Caco-2 (cell line): ENCODE measurements at places on chromosomes 16 and 17. TPM values are rescaled to one million over a fixed set of nuclear protein-coding genes. Genes with fewer than 3 reads are reported as not detected.

GRCh38 chr17:789160-789840 is 7.1 kb downstream of the MRM3 start:
- DNase-seq, result no peak

GRCh38 chr17:44878627-44879221 is 20.5 kb downstream of the EFTUD2 start:
- DNase-seq, result peak; percentile 52

Gene ABCC11
- 0.21 and 0.34 TPM in 2 replicates for total RNA-seq

GRCh38 chr17:64024781-64025731 is 4.6 kb upstream of the ICAM2 start:
- no peak for DNase-seq

DNA sequence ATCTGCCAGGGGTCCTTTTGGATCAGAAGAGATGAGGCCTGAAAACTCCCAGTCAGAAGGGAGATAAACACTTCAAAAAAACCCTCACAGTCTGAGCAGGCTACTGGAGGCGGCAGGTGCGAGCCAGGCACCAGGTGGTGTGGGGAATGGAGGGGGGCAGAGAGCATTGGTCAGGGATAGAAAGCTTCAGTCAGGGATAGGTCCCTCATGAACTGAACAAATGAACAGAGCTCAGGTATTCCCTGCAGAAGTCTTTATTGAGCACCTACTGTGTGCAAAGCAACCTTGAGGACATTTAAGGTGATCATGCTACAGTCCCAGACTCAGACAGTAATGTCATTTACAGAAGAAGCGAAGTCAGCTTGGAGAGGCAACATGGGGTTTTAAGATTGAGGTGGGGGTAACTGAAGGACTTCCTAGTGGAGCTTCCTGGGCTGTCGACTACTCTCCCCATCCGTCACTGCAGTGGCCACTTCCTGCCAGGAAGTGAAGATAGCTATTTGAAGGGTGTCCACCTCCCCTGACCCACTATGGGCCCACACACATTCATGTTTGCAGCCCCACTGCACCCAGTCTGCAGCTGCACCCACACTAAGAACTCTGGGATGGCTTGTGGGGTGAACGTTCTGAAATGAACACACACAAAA is 3.2 kb downstream of the KIFC3 start:
- DNase-seq, result no peak

- DNase-seq, result no peak
These were observed 13.8 kb upstream of the TMEM92 start for GRCh38 chr17:50260501-50260911.

- DNase-seq, result no peak
These were observed 22.0 kb upstream of the PHLPP2 start for GRCh38 chr16:71746442-71747046.

DNA sequence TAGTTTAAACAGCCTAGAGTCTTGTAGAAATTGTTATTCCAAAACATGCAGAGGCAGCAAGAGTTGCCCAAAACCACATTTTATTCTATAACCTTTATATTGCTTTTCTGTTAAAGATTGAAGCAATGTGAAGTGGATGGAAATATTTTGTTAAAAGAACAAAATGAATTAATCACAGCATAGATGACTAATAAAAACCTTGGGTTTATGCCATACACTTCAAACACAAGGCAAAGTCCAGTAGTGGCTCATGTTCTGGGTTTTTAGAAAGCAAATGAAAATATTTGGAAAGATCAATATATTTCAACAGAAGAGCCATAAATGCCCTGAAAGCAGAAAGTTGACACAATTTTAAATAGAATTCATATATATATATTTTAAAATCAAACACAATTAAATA is 36.7 kb upstream of the ULK2 start:
- no peak for DNase-seq

Gene C16orf92
- total RNA-seq, result not detected in 2 replicates

- DNase-seq, result no peak
These were observed 51.4 kb upstream of the CDR2 start for GRCh38 chr16:22425847-22426246.

DNA sequence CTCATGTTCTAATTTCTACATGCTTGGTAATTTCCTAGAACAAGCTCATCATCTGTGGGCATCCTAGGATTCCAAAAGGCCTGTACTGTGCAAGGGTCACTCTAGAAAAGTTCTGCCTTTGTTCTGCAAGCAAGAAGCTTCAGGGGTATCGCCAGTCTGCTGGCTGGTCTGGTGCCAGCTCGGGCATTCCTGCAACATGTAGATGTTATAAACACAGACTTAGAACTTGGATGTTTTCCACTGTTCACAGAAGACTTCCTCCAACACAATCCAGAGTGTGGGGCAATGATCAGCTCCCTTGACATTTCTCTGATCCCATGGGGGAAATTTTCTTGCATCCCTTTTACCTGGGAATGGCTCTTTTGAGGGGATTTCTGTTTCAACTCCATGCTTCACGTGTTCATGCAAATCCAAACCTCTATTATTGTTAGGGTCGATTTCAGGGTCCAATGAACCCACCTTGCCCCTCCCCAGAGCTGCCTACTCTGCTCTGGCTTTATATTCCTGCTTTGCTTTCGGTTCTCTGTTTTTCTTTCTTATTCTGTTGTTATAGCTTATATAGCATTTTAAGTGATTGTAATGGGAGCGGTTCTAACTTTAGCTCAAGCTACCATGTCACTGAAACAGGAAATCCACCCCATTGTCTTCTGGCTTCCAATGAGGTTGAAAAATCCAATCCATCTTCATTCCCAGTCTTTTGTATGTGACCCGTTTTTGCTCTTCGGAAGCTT is 25.3 kb downstream of the UBE2O start:
- no peak for DNase-seq

- no peak for DNase-seq
These were observed 159.4 kb downstream of the HS3ST3A1 start for GRCh38 chr17:13442361-13442760.

Gene TBC1D3H
- total RNA-seq, result not detected in 2 replicates

GRCh38 chr16:55280587-55280986 is 43.4 kb upstream of the IRX6 start:
- DNase-seq, result no peak

GRCh38 chr16:30356401-30357084 is 1.4 kb upstream of the CD2BP2 start:
- DNase-seq, result no peak

DNA sequence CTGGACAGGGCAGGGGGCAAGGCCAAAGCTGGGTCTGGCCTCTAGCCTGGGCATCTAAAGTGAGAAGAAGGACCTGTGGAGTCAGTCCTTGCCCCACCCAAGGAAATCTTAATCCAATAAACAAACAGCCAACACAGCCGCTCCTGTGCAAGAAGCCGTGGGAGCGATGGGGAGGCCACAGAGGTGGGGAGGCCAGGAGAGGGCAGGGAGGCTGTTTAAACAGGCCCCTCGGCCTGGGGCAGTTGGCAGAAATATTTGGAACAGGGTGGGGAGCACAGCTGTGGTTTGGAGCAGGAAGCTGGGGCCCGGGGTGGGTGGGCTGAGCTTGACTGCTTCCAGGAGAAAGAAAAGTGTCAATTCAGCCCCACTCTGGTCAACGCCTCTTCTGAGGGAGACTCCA is 5.3 kb downstream of the ZNF385C start:
- no peak for DNase-seq

GRCh38 chr16:56966093-56966475 is 4.3 kb downstream of the CETP start:
- DNase-seq, result no peak

DNA sequence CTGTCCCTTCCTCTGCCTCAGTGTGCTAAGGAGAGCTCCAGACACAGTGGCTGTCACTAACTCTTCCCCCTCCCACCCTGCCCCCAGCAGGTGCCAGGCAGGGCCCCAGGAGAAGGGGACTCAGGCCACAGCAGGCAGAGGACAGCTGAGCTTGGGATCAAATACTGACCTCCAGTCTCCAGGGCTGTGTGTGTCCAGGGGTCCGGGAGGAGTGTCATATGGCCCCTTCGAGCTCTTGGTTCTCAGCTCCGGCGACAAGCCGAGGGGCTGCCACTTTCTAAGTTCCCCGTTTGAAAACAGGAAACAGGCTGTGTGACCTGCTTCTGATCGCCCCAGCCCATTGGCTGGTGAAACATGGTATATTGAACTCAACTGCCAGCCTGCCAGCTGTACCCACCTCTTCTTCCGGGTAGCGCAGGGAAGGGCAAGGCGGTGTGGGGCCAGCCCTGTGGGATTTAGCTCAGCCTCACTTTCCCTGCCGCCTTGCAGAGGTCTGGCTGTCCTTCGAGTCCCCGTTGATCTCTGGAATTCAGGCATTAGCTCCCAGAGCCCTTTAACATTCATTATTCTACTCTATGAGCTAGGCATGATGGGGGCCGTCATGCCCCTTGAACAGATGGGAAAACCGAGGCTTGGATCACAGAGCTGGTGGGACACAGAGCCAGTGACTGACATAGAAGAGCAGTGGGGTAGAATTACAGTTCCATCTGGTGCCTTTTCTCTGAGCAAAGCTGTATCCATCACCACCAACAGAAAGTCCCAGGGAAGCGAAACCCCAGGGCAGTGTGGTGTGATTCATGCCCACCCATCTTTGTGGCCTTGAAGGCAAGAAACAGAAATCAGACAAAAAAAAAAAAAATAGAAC is at the start of gene SNX20:
Gene SNX20, minus strand, starts transcription at position 292 of the 865 bp plus-strand sequence. CDS start 3,786 bp downstream, outside the sequence.
- DNase-seq, result no peak

DNA sequence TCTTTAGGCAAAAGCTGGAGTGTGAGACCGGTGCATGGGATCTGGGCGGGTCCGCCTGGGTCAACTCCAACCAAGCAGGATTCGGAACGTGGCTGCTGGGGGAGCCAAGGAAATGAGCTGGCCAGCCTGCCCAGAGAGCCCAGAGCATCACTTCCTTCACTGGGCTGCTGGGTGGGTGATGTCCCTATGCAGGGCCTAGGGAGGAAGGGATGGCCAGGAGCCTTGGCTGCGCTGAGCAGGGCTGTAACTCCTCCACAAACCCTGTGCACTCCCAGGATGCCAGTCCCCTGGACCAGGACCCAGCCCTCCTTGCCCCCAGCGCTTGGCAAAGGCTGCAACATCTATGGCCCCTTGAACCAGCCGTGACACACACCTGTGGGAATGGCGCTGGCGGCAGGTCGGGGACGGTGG is 138.4 kb downstream of the RAB11FIP4 start:
- no peak for DNase-seq

GRCh38 chr17:80956321-80957190 is 35.1 kb upstream of the CHMP6 start:
- DNase-seq, result peak; percentile 30

Gene TBC1D3E
- not detected in 2 replicates for total RNA-seq

Gene GUCY2D
- total RNA-seq, result 0.74 and 1.7 TPM in 2 replicates

Gene TBC1D16
- total RNA-seq, result 48.1 and 55.4 TPM in 2 replicates

Gene NLRC3
- total RNA-seq, result not detected in 2 replicates

Gene MYH2
- total RNA-seq, result not detected in 2 replicates

- peak; percentile 66 for DNase-seq
These were observed at the start of gene LDHD for GRCh38 chr16:75116081-75116910. Gene LDHD (minus strand): TSS chr16:75116780. CDS start chr16:75116720, 60 bp downstream.

DNA sequence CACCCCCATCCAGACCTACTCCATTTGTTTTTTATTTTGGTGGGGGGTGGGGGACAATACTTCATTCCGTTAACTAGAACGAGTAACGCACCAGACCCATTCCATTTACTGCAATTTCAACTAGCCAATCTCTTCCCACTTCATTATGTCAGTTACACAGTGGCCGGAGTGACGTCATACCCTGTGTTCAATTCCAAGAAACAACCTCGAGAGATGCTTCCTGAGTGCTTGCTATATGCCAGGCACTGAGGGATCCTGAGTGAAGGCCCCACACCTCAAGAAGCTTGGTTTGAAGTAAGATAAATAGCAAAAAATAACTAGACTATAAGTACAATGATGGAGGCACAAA is 9.1 kb upstream of the SIAH1 start:
- DNase-seq, result no peak

- DNase-seq, result no peak
These were observed 22.8 kb downstream of the CRISPLD2 start for GRCh38 chr16:84842516-84843148.

GRCh38 chr16:23549938-23550337 is 7.2 kb downstream of the EARS2 start:
- DNase-seq, result no peak

- no peak for DNase-seq
These were observed 81.7 kb downstream of the YPEL2 start for GRCh38 chr17:59413014-59413766.

DNA sequence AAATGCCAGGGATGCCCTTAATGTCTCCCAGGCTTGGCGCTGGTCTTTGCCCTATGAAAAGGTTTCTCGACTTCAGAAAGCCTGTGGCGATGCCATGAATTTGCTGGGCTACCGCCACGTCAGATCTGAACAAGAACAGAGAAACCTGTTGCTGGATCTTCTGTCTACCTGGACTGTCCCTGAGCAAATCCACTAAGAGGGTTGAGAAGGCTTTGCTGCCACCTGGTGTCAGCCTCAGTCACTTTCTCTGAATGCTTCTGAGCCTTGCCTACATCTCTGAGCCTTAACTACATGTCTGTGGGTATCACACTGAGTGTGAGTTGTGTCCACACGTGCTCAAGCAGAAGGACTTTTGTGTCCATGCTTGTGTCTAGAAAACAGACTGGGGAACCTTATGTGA is 11.4 kb downstream of the CHST4 start:
- peak; percentile 62 for DNase-seq

DNA sequence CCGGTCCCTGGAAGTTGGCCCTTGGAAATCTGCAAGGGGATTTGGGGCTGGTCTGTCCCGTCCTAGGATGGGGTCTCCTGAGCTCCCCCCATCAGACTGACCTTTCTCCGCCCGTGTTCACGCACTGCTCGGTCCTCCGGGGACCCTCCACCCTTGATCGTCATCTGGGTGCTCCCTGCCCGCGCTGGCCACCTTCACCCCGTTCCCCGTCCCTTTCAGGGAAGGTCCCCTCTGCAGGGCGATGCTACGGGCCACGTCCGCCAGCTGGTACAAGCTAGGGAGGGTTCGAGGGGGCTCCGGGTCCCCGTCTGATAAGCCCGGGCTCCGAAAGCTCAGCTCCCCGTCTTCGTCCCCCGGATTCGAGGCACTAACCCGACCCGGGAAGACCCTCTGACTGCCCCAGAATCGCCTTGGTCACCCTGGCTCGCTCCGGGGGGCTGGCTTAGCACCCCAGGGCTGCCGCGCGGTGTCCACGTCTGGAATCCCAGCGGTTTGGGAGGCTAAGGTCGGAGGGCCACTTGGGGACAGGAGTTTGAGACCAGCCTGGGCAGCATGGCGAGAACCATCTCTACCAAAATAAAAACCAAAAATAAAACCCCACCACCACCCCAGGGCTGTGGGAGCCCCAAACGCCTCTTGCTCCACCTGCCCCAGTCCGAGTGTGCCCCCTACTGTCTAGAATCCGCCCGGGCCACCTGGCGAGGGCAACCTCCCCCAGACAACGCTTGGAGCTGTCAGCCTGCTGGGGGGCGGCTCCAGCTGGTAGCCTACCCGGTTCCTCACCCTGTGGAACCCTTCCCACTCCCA is 1.1 kb upstream of the SLC43A2 start:
- peak; percentile 86 for DNase-seq

Gene HBM
- total RNA-seq, result not detected in 2 replicates
